ENCODE measurements at places on chromosomes 7 and 10.

DNA sequence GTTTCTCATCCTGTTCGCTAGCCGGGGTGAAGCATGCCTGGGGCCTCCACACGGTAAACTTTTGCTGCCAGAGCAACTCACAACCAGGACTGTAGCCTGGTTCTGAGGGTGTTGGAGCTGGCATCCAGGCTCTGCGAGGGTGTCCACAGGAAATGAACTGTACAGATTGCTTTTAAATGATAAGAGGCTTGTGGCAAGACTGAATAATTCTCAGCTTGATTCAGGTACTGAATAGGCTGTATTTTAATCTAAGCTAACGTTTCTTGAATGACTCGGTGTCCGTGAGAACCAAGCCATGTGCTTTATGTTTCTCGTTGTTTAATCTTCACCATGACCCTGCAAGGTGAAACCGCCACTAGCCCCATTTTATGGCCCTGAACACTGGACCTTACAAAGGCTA is 49.3 kb downstream of the EEPD1 start:
- DNase-seq: no peak

GRCh38 chr10:35090162-35090954 is at the start of gene CUL2:
Gene CUL2, minus strand, starts transcription at chr10:35090341. Its CDS starts 19,024 bp downstream, at chr10:35071317.
- DNase-seq: peak; percentile 81

DNA sequence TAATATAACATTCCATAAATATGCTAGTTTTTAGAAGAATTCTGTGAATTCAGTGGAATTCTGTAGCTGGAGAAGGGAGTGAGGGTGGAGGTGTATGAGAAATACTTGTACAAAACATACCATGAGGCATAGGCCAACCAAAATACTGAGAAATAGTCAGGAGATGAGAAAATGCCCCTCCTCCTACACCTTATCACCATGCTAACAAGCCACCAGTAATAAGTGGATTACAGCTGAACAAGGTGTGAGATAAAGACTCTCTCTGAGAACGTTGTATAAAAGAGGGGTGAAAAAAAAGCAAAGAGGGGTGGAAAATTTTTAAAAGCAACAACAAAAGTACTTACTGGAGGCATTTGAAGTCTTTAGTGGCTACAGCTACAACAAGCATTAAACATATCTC is 90.4 kb upstream of the IGFBP3 start:
- no peak for DNase-seq

DNA sequence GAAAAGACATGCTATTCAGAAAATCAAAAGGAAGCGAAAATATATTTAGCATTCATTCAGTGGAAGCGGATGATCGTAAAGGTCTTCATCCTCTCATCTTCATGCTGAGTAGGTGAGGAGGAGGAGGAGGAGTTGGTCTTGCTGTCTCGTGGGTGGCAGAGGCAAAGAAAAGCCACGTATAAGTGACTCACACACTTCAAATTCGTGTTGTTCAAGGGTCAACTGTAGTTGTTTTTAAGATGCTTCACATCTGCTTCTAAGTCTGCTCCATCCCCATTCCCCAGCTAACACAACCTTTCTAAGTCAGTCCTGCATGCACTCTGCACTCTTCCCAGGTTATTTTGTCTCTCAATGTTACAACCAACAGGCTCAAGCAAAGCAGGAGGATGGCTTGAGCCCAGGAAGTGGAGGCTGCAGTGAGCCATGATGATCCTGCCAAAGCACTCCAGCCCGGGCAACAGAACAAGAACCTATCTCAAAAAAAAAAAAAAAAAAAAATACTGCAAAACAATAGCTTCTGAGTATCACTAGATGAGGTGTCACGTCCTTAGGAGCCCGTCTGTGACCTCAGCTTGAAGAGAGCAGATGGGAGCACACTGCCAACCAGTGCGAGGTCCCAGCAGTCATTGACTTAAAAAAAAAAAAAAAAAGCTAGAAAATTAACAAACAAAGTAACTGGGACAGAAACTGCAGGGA is 70.5 kb downstream of the SFMBT2 start:
- no peak for DNase-seq

DNA sequence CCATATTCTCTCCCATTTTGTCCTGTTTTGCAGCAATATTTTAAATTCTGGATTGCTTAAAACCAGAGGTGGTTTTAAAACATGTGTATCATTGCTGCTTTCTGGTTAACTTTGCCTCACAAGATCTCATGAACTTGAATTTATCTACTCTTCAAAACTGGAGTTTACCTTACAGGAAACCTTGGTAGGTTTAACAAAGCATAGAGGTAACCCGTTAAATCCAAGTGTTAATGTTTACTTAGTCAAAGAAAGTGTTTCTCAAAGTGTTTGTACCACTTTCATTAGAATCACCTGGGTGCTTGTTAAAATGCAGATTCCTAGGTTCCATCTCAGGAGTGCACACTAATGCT is 44.0 kb upstream of the VDAC2 start:
- DNase-seq: no peak

GRCh38 chr7:92769394-92769699 is 67.0 kb downstream of the CDK6 start:
- DNase-seq: no peak

DNA sequence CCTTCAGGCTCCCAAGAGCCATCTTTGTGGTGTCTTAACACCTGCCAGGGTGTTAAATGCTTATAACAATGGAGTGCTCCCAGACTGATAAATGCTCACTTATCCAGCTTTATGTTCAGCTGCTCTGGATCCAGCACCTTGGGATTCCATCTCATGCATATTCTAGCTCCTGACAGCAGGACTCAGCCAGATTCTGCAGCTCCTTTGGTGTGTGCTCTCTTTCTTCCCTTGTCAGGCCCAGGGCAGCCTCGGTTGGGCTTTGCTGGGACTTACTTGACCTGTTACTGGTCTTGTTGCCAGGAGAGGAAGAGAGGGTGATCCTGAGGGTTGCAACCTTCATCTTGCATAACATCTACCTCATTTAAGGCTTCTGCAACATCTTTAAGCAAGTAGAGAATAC is 59.4 kb upstream of the CCNY start:
- DNase-seq: no peak

GRCh38 chr7:66747881-66748511 is 7.5 kb downstream of the RABGEF1 start:
- DNase-seq: no peak

GRCh38 chr10:31927884-31928548 is 615 bp downstream of the ARHGAP12 start:
- peak; percentile 13 for DNase-seq

- DNase-seq: no peak
These were observed 96.5 kb upstream of the SDK1 start for GRCh38 chr7:3204526-3204925.

DNA sequence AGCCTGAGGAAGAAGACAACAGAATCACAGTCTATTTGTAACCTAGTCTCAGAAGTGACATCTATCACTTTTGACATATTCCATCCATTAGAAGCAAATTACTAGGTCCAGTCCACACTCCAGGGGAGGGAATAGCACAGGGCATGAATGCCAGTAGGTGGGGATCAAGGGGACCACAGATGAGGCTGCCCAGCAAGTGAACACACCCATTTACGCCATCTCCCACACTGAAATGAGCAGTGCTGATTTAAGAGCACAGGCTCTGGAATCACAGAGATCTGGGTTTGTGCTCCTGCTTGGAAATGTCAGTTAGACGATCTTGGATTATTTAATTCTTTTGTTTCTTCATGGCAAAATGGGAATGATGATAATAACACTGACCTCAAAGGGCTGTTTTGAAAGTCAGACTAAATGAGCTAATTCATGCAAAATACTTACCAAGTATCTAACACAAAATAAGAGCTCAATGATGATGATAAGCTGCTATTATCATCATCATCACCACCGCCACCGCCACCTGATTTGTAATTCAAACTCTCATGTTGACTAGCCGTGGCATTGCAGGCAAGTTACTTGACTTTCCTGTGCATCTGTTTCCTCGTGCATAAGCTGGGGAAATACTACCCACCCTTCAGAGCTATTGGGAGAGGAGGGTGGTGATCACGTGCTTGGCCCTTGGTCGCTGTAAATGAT is 138.9 kb upstream of the KLF14 start:
- no peak for DNase-seq

DNA sequence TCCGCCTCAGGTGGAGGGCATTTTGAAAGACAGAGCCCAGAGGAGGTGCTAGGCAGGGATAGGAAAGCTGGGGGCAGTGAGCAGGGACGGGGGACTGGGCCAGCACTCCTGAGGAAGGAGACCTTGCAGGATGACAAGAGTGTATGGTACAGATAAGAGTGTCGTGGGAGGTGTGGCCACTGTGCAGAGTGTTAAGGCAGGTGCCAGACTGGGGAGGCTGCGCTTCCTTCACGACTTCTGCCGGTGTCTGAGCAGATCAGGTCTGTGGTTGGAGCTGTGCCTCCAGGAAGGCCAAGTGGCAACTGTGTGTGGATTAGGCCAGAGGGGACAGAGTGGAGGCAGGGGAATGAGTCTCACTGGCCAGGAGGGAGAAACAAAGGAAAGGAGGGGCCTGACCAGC is 161.7 kb downstream of the HIBADH start:
- no peak for DNase-seq

GRCh38 chr7:70738151-70738885 is 393.6 kb upstream of the GALNT17 start:
- no peak for DNase-seq

GRCh38 chr10:5268234-5268633 is 71.6 kb downstream of the AKR1C4 start:
- DNase-seq: no peak

DNA sequence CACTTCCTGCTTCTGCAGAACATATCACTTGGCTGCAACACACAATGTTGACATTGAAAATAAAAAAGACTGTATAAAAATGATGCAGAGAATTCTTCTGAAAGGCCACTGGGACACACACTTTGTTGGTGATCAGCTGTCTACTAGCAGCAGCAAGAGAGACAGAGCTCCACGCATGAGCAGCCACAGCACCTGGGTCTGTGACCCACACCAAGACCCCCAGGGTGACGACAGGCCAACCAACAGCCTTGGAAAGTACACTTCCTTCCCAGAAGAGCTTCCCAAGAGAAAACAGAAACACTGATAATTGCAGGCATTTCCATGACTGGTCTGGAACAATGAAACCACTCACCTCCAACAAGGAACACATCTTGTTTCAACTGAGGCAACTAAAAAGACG is 239.0 kb downstream of the DIP2C start:
- no peak for DNase-seq

- DNase-seq: no peak
These were observed 48.5 kb upstream of the GRID1 start for GRCh38 chr10:86415116-86415515.

GRCh38 chr10:128373071-128373749 is 247.0 kb upstream of the MKI67 start:
- no peak for DNase-seq

- no peak for DNase-seq
These were observed 45.7 kb downstream of the CXCL12 start for GRCh38 chr10:44339218-44339617.

Data from stimulated activated CD4-positive, alpha-beta T cell treated with anti-CD3 and anti-CD28 coated beads, Interleukin-15, amount 100 ng/mL, for 1 hour (primary cell).